ENCODE measurements at places on chromosomes 3 and 15. TPM values are rescaled to one million over a fixed set of nuclear protein-coding genes. Genes with fewer than 3 reads are reported as not detected.

DNA sequence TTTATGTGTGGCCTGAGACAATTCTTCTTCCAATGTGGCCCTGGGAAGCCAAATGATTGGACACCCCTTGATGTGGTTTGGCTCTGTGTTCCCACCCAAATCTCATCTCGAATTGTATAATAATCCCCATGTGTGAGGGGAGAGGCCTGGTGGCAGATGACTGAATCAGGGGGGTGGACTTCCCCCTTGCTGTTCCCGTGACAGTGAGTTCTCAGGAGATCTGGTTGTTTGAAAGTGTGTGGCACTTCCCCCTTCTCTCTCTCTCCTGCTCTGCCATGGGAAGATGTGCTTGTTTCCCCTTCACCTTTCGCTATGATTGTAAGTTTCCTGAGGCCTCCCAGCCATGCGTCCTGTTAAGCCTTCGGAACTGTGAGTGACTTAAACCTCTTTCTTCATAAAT is 60.1 kb upstream of the PARL start:
- H3K4me1 ChIP-seq: no peaks in the 10 kb centered on the region
- no peak for DNase-seq
- no peak overlapping the region for H3K4me3 ChIP-seq

DNA sequence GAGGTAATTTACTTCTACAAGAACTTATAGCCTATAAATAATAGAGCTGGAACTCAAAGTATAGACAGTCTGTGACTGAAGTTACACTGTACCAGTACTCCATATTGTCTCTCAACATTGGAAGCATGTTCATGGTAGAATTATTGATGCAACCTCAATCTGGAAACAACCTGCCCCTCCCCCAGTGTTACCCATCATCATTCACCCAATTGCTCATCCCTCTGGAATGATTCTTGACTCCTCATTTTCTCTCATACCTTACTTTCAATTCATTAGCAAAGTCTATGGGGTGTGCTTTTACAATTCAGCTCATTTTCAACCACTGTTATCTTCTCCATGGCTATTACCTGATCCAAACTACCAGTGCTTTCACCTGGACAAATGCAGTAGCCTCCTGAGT is 151.7 kb downstream of the CPNE4 start:
- H3K4me3 ChIP-seq: no peak overlapping the region
- no peaks in the 10 kb centered on the region for H3K36me3 ChIP-seq
- no peaks in the 10 kb centered on the region for H3K4me1 ChIP-seq
- H3K27me3 ChIP-seq: no peaks in the 10 kb centered on the region

AGBL1 gene
- total RNA-seq: 6.5 TPM

DNA sequence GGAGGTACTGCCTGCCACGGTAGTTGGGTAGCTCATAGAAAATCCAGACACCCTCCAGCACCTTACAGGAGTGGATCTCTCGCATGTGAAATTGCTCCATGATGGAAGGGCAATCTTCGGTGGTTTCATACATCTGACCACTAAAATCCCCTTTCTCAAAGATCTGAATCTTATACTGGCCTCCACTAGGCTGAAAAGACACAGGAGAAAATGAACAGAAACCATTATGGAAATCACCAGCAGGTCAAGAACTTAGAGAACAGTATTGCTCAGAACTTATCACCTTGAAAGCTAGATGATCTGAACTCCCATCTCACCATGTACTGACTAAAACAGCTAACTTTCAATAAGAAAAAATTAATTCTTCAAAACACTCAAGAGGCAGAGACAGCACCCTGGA is 5.4 kb downstream of the CRYGS start:
- H3K4me3 ChIP-seq: no peak overlapping the region
- DNase-seq: no peak
- no peaks in the 10 kb centered on the region for H3K27me3 ChIP-seq
- H3K4me1 ChIP-seq: peaks cover 4% of the 10 kb centered on the region
- H3K27ac ChIP-seq: no peak overlapping the region
- peaks cover 5% of the 10 kb centered on the region for H3K36me3 ChIP-seq

- no peaks in the 10 kb centered on the region for H3K27me3 ChIP-seq
- no peak for DNase-seq
- H3K4me1 ChIP-seq: peaks cover 5% of the 10 kb centered on the region
- H3K36me3 ChIP-seq: no peaks in the 10 kb centered on the region
- no peak overlapping the region for H3K27ac ChIP-seq
- no peak overlapping the region for H3K4me3 ChIP-seq
Observed at GRCh38 chr15:59532770-59533379, 78.7 kb upstream of the GCNT3 start.

GRCh38 chr3:195717416-195717815 is 3.4 kb upstream of the MUC20 start:
- no peak overlapping the region for H3K4me3 ChIP-seq
- no peaks in the 10 kb centered on the region for H3K4me1 ChIP-seq
- H3K27me3 ChIP-seq: no peaks in the 10 kb centered on the region
- no peak for DNase-seq

CHDH gene
- total RNA-seq: 10.9 TPM

SPTBN5 gene
- total RNA-seq: 1.9 TPM

- peak; percentile 91 for DNase-seq
- H3K27me3 ChIP-seq: no peaks in the 10 kb centered on the region
- H3K27ac ChIP-seq: peak within 1 kb of the TSS; percentile 85
- H3K4me1 ChIP-seq: peaks cover 32% of the 10 kb centered on the region
- H3K36me3 ChIP-seq: no peaks in the 10 kb centered on the region
Observed at GRCh38 chr3:184154885-184155643, at the start of gene DVL3. Gene DVL3 (plus strand): TSS chr3:184155377. CDS start chr3:184155636, 259 bp downstream.

DNA sequence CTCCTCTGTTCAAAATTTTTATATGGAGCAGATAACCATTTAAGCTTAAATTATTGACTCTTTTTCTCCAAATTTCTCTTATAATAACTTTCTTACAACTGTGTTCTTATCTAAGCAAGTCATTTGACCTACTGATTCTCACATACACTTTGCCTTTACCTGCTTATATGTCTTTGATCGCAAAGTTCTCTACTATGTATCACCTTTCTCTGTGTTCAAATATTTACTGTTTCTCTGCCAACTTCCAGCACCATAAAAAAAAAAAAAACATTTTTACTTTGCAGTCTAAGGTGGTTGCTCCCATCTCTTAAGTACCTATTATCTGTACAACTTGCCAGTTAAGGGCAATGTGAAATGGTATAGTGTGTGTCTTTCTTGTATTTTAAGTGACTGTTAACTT is 100.8 kb upstream of the DPH6 start:
- no peak overlapping the region for H3K27ac ChIP-seq
- H3K4me3 ChIP-seq: no peak overlapping the region
- no peaks in the 10 kb centered on the region for H3K36me3 ChIP-seq
- no peaks in the 10 kb centered on the region for H3K4me1 ChIP-seq

GRCh38 chr3:127037418-127037841 is 54.5 kb downstream of the PLXNA1 start:
- DNase-seq: peak; percentile 51
- peaks cover 14% of the 10 kb centered on the region for H3K36me3 ChIP-seq
- H3K27me3 ChIP-seq: no peaks in the 10 kb centered on the region
- no peak overlapping the region for H3K27ac ChIP-seq
- no peaks in the 10 kb centered on the region for H3K4me1 ChIP-seq

DNA sequence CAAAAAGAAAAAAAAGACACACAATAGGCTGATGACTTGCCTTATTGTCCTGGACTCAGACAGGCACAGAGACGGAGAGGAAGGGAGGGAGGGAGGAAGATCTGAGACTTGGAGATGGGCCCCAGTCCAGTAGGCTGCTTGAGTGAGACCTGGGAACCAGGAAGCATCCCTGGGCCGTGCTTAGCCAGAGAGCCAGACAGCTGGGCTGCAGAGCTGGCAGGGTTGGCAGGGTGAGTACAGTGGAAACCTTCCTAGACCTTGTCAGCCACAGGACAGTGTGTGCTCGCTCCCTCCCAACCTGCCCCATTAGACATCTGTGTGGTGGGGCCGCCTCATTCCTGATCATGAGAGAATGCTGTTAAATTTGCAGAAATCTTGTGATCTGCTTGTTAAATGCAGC is 107.9 kb upstream of the ALDH1A3 start:
- no peaks in the 10 kb centered on the region for H3K4me1 ChIP-seq
- DNase-seq: peak; percentile 30
- H3K27me3 ChIP-seq: no peaks in the 10 kb centered on the region
- H3K27ac ChIP-seq: no peak overlapping the region
- H3K36me3 ChIP-seq: no peaks in the 10 kb centered on the region

EFCC1 gene
- total RNA-seq: 17.2 TPM

ACKR2 gene
- total RNA-seq: 5.2 TPM

DNA sequence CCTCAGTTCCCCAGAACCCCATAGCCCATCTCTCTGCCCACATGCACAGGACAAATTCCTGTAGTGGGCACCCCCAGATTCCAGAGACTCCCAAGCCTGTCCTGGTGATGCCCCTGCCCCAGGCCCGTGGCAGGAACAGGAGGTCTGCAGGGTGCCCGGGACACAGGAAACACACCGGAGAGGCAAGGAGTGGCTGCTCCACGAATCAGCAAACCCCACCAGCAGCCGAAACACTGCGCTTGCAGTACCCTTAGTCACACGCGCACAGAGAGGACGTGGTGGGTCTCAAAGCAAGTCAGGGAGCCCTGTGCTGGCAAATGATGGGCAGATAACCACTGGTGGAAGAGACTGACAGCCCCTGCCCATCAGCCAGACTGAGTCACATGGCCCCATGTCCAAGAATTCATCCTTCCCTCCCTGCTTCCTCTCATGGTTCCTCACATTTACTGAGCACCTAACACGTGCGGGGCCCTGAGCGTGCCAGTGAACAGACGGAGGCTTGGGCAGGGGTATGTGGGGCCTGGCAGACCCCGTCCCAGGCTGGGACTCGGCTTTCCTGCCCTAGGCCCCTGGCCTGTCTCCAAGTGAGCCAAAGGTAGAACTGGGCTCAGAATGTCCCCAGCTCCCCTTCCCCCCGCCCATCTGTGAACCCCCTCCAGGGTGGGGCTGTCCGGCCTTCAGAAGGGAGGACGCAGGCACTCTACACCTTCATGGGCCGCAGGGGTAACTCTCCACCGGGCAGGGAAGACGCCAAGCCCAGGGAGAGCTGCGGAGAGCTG is 130.4 kb upstream of the IQSEC1 start:
- H3K36me3 ChIP-seq: no peaks in the 10 kb centered on the region
- H3K27me3 ChIP-seq: peaks cover 20% of the 10 kb centered on the region
- H3K4me1 ChIP-seq: no peaks in the 10 kb centered on the region
- no peak overlapping the region for H3K27ac ChIP-seq
- H3K4me3 ChIP-seq: no peak overlapping the region

DNA sequence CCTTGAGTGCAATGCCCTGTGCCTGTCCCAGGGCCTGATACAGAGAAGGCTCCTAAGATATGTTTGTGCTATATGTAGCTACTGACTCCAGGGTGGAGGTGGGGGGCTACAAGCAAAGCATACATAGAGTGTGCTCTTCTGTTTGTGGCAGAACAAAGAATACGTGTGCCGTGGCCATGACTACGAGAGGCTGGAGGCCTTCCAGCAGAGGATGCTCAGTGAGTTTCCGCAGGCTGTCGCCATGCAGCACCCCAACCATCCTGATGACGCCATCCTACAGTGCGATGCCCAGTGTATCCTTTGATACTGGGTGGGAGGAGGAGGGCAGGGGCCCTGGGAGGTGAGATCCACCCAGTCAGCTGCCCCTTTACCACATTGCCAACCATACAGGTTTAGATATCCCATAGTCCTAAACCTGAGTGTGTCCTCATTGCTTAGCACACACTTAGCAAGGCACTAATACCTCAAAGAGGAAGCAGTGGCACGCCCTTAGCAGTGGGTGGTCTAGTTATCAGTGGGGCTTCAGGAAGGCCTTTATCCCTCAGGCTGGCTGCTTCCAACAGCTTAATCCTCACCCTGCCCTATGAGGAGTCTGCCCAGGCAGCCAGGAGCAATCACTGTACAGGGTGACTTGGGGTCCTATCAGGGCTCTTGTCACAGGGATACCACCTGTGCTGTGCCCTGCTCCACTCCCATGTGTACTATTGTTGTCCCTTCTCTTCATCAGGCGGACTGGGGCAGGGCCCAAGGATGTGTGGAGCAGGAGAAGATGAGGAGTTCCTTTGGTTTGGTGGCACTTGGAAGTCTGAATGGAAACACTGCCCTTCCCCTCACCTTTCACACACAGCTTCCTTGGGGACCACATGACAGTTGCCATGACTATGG is 30.1 kb upstream of the MANF start:
- H3K27me3 ChIP-seq: no peaks in the 10 kb centered on the region
- no peak overlapping the region for H3K4me3 ChIP-seq
- no peak overlapping the region for H3K27ac ChIP-seq
- no peaks in the 10 kb centered on the region for H3K36me3 ChIP-seq
- H3K4me1 ChIP-seq: no peaks in the 10 kb centered on the region

Data from upper lobe of right lung (tissue), 1 donor.